ENCODE measurements at places on chromosomes 1 and 21.

DNA sequence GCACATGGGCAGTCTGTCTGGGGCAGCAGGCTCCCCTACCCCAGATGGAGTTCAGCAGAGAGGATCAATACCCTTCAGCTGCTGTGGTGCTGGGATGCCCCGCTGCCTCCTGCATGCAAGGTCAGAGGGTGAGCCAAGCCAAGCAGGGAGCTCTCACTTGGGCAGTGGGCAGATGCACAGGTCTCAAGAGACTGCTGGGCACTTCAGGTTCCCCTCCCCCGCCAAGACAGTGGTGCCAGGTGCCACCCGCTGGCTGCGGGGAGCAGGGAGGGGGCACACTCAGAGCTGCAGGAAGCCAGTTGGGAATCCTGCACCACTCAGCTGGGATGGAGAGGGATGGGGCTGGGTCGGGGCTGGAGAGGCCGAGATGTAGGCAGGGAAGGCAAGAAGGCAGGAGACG, 15.8 kb upstream of the EVA1B start:
- no peak for DNase-seq

GRCh38 chr1:47814612-47815395, 182.4 kb downstream of the TRABD2B start:
- no peak for DNase-seq

- peak; percentile 30 for DNase-seq
Observed at GRCh38 chr1:118360817-118361216, 175.8 kb upstream of the SPAG17 start.

DNA sequence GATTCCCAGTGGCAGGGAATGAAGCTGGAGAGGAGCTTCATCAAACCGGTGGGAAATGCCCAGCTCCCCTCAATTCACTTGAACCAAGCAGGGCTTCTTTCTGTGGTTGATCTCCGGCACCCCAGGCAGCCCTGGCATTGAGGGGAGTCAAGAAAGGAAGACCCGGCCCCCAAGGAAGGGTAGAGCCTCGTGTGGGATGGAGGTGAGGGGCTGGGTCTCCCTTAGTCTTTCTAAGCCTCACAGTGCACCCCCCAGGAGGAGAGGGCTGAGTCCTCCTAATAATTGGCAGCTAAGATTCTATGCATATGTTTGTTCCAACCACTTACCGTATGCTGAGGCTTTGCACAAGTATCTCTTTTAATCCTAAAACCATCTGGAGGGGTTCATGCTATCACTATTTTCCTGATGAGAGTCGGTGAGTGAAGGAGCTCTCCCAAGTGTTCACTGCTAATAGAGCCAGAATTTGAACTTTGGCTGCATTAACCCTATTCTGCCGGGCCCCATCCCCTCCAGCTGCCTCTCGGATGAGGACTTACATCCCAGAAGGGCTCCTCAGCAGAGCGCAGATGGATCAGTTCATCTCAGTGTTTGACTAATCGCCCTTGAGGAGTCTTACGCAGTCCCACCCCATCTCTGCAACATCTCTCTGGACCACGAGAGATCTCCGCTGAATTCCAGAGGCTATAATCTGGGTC, 33.1 kb upstream of the TMEM51 start:
- no peak for DNase-seq

GRCh38 chr1:118914379-118915161, 73.6 kb downstream of the TBX15 start:
- DNase-seq: no peak

- no peak for DNase-seq
Observed at GRCh38 chr1:15314328-15315281, 67.6 kb downstream of the FHAD1 start.

GRCh38 chr1:87170931-87171598, 157.6 kb upstream of the LMO4 start:
- DNase-seq: no peak

- no peak for DNase-seq
Observed at GRCh38 chr1:67166196-67166595, at the start of gene IL23R. Gene IL23R, plus strand, starts transcription at chr1:67166454. Its CDS starts 1,667 bp downstream, at chr1:67168121.

DNA sequence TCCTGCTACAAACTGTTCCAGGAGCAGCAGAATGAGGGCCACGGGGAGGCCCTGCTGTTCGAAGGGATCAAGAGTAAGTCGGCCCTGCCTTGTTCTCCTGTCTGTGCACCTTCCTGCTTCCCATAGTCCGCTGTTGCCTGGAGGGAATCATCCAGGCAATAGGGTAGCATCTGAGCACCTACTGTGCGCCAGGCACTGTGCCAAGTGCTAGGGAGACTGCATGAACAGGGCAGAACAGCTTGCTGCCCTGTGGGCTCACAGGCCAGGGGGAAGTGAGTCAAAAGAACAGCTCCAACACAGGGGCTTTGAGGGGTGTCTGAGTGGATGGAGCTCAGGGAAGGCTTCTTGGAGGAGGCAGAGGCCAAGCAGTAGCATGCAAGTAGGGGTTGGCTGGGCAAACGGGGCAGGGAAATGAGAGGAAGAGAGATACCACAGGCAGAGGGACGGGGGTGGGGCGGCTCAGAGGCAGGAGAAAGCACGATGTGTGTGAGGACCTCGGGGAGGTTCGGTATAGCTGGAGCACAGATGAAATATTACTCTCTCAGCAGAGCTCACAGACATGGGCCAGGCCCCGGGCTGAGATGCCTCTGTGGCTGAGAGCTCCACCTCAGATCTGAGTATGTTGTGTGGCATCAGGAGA, 15.5 kb upstream of the PADI6 start:
- no peak for DNase-seq

DNA sequence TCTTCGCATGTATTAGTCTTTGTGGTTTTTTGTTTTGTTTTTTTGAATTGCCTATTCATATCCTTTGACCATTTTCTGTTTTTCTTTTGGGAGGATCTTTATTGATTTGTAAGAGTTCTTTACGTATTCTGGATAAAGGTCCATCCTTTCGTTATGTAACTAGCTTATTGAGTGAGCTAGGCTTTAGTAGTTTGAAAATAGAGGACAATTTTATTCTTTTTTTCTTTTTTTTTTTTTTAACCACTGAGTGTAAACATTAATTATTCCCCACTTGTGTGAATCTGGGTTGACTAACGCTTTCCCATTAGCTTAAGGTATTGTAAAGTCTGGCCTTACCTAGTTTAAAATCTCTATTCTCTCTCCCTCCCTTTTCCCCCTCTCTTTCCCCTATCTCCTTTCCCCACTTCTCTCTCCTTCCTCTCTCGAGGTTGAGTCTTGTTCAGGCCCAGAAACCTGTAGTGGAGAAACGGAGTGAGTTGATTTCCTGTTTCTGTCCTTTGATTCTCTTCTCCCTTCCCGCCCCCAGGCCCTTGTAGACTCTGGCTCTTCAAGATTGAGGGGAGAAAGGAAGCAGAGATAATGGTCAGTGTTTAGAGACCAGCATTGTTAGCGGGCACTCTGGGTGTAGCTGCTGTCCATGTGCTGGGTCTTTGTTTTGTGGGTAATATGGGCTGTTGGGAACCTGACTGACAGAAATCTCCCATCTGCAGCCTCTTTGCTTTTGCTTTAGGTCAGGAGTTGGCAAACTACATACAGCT, 1.5 kb downstream of the MORC3 start:
- peak; percentile 52 for DNase-seq

DNA sequence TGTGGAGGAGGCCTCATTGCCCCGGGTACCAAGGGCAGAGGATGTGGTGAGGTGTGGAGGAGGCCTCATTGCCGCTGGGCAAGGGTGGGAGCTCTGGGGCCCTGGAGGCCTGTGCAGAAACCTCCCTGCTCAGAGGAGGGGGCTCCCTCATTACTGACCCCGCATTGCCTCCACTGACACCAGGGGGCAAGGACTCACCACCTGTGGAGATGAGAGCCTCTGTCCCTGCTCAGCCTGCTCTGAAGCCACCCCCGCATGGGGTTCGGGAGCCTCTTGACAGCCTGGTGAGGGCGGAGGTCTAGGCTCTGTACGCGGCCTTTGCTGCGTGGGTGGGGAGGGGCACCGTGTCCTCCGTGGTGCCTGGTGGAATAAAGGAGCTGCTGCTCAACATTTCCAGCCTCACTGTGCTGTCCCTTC, 95.0 kb upstream of the COL6A1 start:
- no peak for DNase-seq

- DNase-seq: no peak
Observed at GRCh38 chr1:40699787-40700186, 8.3 kb downstream of the NFYC start.

DNA sequence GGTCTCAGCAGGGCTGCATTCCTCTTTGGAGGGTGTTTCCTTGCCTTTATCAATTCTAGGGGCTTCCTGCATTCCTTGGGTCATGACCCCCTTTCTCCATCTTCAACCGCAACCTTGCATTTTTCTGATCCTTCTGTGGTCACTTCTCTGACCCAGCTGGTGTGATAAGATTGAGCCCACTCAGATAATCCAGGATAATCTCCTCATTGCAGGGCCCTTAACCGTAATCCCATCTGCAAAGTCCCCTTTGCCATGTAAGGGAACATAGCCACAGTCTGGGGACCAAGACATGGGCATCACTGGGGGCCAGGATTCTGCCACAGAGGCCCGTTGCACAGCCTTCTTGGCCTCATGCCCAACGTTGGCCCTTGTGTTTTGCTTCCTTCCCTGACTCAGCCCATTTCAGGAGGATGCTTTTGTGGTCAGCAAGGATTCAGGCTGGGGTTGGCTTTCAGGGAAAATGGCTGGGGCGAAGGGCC, 35.0 kb upstream of the IL19 start:
- peak; percentile 70 for DNase-seq

DNA sequence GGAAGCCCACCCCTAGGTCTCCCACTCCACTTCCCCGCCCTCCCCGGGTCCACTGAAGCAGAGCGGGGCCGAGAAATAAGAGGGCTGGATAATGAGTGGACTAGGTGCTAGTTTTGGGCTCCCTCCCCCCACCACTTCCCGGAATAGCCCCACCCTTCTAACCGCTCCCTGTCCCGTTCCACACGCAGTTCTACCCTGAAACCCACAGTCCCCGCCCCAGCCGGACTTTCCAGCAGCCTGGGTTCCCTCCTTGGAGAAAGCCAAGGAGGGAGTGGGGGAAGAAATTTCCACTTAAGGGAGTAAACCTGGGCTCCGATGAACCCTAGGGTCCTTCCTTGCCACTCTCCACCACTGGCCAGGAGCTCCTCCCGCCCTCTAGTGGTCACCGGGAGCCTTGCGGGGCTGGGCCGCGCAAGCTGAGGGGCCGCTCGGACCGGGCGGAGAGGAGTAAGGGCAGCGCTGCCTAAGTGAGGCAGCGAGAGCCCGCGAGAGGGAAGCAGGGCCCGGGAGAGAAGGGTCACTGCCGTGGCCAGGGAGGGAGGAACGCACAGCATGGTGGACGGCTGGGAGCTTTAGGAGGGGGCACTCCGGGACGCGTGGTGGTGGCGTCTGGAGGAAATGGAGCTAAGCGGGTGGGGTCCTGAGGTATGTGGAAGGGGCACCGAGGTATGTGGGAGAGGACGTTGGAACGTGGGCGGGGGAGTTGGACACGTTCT, 14.3 kb downstream of the THBS3 start:
- peak; percentile 93 for DNase-seq

GRCh38 chr1:119139403-119139802, 1.1 kb downstream of the WARS2 start:
- peak; percentile 14 for DNase-seq

DNA sequence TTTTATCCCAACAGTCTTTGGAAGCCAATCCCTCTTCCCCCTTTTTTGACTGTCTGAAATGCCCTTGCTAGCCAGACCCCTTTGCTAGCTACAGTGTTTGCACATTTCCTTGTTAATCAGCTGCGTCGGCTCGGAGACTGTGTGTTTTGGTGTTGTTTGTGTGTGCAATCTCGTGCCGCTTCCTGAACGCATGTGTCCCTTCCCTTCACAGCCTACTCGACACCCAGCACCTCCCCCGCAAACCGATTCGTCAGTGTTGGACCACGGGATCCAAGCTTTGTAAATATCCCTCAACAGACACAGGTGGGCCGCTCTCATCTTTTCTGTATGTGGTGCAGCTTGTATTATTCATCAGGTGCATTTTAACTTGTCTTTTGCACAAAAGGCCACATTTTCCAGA, 298.7 kb downstream of the TM2D1 start:
- no peak for DNase-seq

DNA sequence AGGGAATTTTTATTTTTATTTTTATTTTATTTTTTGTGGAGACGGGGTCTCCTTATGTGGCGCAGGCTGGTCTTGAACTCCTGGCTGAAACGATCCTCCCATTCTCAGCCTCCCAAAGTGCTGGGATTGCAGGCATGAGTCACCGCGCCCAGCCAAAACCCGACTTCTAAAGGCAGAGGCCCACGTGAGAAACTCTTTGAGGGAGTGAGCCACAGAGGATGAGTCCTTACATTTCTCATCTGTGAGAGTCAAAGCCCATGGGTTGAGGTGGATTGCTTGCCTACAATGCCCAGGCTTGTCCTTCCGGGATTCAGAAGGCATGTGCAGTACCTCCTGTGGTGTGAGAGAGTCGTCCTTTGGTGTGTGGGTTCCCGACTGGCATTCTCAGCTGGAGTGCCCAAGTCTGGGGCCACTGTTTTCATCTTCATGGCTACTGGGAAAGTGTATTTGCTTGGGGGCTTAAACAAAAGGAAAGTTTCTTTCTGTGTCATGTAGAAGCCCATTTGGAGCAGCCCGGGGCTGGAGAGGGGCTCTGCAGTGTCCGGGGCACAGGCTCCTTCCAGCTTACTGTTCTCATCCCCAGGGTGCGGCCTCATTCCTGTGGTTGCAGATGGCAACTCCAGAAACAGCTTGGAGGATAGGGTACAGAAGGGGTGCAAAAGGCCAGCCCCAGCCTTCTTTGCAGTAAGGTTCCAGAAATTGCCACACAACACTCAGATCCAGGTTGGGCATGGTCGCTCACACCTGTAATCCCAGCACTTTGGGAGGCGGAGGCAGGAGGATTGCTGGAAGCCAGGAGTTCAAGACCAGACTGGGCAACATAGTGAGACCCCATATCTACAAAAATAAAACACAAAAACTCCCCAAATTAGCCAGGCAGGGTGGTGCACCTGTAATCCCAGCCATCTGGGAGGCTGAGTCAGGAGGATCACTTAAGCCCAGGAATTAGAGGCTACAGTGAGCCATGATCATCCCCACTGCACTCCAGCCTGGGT, 29.4 kb upstream of the CSF3R start:
- peak; percentile 63 for DNase-seq

- DNase-seq: no peak
Observed at GRCh38 chr1:217673387-217673786, 42.2 kb downstream of the SPATA17 start.

DNA sequence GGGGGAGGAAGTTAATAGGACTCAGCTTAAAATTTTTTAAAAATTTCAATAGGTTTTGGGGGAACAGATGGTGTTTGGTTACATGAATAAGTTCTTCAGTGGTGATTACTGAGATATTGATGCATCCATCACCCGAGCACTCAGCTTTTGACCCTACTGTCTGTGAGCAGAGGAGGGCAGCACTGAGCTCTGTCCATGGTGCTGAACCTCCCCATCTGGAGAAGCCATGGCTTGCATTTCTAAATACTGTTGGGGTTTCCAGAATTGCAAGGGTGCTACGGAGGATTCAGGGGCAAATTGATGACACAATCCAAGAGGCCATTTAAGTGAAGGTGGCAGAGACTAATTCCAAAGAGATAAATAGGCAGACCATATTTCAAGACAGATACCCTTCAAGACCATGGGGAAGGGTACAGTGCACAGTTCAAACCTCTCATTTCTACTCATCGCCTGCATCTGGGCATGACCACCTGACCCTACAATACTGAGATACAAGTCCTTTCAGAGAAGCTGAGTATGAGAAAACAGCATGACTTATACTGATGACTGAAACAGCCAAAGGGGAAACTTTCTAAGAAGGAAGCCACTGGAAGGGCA, 17.2 kb downstream of the SYT2 start:
- peak; percentile 71 for DNase-seq

Data from Daoy (cell line).